Renal cortical epithelial cell (primary cell): ENCODE measurements at places on chromosomes 12 and 14. TPM values are rescaled to one million over a fixed set of nuclear protein-coding genes. Genes with fewer than 3 reads are reported as not detected.
A peak's percentile ranks its signal among the peaks of the same experiment; 100 is the strongest.

The WNK1 gene
- total RNA-seq, result 43.9 and 222 TPM in 2 replicates

The SLC5A8 gene
- not detected in 2 replicates for total RNA-seq

- no peak for DNase-seq
These were observed 233.6 kb downstream of the KTN1 start for GRCh38 chr14:55813630-55814029.

DNA sequence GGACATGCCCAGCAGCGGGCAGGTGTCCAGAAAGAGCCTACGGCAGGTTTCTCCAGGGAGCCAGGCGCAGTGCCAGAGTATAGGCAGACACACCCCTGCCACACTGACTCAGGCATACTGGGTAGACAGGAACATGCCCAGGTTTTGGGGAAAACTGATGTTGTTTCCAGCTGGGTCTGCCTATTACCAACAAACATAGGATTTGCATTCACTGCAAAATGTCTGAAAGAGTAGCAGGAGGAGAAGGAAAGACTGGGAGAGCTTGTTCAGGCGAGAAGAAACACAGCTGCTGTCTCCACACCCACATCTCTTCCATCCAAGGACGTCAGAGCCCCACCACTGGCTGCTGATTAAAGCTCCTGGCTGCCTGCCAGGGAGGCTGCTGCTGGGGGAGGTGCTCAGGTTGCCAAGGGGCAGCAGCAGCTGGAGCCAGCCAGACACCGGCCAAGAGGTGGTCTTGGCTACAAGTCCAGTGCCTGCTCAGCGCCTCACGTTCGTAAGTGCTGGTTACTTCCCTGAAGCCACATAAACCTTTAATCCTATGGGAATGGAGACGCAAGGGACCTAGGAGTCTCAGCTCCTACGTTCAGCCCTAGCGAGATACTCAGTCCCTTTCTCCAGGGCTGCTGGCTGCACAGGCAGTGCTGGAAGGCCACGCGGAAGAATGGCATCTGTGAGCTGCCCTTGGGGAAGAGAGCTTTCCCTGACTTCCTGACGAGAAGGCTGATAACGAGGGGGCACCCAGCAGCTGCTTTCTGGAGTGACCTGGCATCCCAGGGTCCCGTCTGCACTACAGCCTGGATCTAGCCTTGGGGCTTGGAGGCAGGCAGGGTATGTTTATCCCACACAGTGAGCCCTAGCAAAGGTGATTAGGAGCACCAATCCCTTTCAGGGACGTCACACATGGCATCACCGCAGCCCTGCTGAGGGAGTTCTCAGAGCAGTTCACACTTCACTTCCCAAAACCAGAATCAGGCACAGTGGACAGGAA, 58.1 kb downstream of the PLEKHG3 start:
- peak; percentile 82 for DNase-seq

The CLEC4A gene
- 0.35 TPM in 1 of 2 replicates, not detected in the other for total RNA-seq

The MRPL42 gene
- 137 and 139 TPM in 2 replicates for total RNA-seq

DNA sequence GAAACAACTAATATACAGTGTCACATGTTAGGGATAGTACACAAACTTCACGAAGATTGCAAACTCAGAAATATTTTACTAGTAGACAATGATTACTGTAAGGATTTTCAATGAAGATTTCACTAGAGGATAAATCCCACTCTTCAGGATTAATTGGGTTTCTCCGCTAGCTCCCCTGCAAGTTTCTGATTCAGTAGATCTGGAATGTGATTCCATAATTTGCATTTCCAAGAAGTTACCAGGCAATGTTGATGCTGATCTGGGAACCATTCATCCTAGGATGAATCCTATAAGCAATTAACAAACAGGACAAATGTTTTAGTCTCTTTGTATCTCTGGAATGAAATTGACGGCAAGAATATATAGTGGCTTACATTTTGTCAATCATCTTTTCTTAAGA, 272.4 kb downstream of the ALX1 start:
- peak; percentile 6 for DNase-seq
